ENCODE measurements at places on chromosomes 4 and X.

GRCh38 chr4:68719075-68719473 lies 48.6 kb upstream of the UGT2B15 start:
- no peak for DNase-seq

DNA sequence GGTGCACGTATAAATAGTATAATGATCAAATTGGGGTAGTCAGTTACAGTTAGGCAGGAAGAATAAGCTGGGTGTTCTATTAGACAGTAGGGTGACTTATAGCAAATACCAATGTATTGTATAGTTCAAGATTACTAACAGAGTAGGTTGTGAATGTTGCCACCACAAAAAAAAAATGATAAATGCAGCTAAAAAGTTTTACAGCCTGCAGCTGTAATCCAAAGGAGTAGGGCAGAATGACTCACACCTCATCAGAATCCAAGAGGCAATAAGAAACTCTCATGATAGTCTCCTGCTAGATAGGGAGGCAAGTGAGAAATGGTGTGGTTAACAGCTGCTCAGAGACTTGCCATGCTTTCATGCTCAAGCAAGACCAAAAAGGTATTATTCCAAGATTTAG lies 19.6 kb upstream of the TCEAL4 start:
- DNase-seq = no peak

- DNase-seq = no peak
These were observed 98.3 kb upstream of the MAOA start for GRCh38 chrX:43557792-43558191.

DNA sequence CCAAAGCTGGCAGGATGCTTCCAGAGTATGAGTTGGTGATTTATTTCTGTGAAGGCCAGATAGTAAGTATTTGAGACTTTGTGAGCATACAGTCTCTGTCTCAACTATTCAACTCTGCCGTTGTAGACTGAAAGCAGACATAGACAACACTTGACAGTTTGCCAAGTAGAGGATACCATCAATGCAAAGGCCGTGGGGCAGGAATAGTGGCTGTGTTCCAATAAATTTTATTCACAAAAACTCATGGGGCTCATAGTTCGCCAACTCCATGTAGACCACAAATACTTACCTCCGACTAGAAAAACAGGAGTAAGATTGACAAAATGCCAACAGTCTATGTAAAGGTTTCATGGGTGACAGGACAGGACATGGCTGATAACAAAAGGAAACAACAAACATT lies 3.7 kb upstream of the PIR start:
- DNase-seq = no peak

DNA sequence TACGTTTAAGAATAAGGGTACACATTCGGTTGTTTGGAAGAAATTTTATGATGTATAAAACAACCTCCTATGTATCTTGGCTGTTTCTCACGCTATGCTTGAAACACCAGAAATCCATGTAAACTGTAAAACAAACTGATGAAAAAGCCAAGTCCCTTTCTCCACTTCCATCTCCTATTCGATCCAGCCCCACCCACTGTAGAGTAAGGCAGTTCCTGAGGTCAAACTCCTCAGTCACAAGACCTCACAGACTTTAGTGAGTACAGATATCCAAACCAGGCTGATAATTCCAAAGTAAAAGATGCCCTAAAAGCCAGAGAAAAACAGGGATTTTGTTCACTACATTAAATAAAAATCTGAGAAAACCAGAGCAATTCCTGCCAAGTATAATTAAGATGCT lies 45.6 kb downstream of the ARHGEF38 start:
- DNase-seq = no peak

DNA sequence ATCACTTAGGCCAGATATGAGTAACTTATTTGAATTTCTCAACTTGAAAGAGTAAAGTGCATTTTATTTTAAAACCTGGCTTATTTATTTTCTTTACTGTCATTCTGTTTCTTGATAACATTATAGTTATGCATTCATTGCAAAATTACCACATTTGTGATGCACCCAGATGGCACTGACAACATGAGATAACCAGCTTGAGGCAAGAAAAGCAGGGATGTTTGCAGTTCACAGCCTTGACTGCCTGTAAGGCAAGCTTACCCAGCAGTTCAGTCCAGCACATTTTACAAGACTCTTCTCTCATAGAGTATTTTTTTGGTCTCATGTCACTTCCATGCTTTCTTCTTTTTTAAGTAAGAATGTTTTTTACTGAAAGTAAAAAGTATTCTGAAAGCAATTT lies 25.3 kb upstream of the EPGN start:
- no peak for DNase-seq

- DNase-seq = no peak
These were observed 16.8 kb downstream of the TSPAN7 start for GRCh38 chrX:38578167-38578566.

All from H1 (cell line).